NCI-H226 (cell line): ENCODE measurements at places on chromosomes 6 and 20.

- DNase-seq = no peak
These were observed 4.8 kb upstream of the DUSP22 start for GRCh38 chr6:287489-287860.

GRCh38 chr6:144853603-144854002 is 568.5 kb downstream of the UTRN start:
- DNase-seq = no peak

GRCh38 chr6:56841751-56842150 is 113.2 kb upstream of the BEND6 start:
- no peak for DNase-seq

DNA sequence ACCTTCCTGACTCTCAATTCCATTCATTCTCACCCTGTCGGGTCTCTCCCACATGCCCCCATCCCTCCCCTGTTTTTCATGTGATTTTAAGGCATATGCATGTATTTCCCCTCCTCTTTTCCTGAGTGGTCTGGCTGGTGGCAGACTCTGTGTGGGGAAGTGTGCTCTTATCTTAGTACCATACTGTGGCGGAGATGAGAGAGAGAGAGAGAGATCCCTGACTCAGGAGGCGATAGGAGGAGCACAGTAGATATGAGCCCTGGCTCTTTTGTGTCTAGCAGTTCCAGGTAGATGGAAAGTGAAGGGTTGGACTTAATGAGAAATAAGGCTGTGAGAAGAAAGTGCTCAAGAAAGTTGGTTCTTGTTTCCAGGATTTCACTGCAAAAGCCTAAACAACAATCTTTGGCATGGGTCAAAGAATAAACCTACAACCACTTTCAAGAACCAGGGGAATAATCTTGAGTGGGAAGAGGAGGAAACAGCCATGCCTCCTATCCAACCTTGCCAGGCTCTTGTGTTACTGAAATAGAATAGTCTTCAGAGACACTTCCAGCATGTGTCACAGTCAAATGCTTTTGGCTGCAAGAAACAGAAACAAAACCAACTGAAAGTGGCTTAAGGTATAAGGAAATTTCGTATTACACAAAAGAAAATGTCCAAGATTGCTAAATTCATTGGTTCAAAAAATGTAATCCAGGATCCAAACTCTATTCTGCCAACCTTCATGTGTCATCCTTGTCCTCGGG is 123.8 kb upstream of the MYLIP start:
- DNase-seq = no peak

DNA sequence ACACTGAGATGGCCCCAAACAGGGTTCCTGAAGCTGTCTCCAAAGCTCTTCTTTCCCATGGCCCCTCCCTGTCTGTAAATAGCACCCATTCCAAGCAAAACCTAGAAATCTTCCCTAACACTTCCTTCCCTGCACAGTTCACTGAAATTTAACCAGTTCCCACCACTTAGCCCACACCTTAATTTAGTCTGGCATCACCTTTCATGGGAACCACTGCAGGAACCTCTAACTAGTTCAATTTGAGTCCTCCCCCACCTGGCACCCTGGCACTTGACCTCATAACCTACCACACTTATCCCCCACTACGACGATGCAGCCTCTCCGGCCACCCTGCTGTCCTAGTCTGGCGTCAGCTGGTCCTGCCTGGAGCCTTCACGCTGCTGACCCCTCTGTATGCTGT is 278.7 kb downstream of the GMDS start:
- no peak for DNase-seq

DNA sequence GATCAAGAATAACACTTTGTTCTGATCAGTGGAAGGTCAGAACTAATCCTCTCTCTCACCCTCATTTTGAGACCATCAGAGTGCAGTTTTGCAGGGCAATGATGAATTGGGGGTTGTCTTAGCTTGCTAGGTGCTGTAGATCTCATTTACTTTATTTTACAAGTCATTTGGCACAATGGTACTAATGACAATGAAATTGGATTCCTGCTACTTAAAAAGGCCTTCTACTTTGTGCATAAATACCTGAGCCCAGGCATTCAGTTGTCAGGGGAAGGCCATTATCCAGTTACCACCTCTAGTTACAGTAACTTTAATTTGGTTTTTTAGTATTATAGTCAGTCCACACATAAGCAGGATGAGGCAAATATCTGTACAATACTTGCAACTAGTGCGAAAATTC is 240.0 kb downstream of the HDGFL1 start:
- DNase-seq = no peak

DNA sequence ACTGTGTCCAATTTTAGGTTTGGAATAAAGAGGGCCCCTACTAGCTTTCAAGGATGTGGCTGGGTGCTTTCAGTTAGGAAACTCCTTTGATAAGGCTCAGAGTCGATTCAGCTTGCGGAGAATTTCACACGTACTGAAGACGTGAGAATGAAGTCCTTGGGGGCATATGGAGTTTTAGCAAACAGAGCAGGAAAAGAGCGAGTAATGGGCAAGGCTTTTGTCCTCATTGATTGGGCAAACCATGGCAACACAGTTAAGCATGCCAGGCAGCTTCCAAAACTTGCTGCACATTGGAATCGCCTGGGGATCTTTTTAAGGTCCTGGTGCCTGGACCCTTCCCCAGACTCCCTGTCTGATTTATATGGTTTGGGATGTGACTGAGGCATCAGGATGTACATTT is 29.2 kb downstream of the ISM1 start:
- no peak for DNase-seq

GRCh38 chr6:158718461-158719046 is 68.7 kb downstream of the SYTL3 start:
- DNase-seq = peak; percentile 12

GRCh38 chr20:60565551-60565950 is 607.3 kb downstream of the CDH26 start:
- DNase-seq = no peak

DNA sequence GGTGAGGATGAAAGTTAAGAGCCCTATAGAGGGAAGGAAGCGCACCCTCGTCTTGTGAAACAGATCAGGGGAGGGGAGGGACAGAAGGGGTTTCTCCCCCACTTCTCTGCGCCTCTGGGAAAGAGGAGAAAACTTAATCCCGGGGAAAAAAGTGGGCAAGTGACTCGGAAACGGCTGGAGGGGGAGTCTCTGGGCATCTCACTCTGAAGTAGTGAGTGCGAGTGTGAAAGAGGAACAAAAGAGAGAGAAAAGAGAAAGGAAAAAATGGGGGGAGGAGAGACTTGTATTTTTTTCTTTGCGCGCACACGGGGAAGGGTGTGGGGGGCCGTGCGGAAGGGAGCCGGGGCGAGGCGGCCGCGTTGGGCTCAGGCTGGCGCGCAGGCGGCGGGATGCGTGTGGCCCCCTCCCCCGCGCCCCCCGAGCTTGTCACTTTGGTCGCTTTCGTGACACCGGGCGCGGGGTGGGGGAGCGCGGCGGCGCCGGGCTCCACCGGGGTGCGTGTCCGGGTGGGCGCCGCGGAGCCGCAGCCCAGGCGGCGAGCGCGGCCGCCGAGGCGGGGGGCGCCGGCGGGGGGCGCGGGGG is 454 bp downstream of the L3MBTL3 start:
- DNase-seq = no peak

DNA sequence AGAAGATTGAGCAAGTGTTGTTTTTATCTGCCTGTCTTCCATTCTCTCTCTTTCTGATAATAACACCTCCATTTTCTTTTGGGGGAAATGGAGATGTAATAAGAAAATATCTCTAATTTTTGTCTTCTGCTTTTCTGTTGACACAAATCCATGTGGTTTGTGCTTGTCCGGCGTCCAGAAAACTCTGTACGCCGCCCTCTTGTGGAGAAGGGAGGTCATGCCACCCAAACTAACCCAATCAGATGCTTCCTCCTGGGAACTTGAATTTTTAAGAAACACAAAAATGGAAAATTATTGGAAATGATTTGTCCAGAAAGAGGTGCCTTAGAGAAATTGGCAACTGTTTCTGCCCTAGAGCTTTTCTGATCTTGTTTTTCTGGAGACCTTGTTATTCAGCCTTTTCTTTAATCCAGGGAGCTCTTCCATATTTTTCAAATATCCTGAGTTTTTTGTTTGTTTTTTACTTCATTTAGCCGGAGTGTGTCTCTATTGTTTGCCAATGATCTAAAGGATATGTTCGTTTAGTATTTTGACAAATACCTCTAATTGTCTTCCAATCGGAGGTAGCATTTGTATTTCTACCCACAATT is 17.8 kb upstream of the FNDC1 start:
- DNase-seq = peak; percentile 8

GRCh38 chr6:26412954-26413353 is 10.9 kb downstream of the BTN3A1 start:
- no peak for DNase-seq

DNA sequence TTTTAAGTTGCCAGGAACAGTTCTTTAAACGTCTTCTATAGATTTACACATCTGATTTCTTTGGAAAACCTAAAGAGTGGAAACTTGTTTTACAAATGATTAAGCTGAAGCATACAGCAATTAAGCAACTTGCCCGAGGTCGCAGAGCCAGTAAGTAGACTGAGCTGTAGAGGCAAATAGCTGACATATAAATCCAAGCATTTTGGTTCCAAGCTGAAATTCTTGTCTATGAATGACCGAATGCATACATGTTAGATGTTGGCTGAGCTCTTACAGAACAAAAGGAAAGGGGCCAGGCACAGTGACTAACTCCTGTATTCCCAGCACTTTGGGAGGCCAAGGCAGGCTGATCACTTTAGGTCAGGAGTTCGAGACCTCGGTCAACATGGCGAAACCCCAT is 101.8 kb upstream of the SGK1 start:
- no peak for DNase-seq

DNA sequence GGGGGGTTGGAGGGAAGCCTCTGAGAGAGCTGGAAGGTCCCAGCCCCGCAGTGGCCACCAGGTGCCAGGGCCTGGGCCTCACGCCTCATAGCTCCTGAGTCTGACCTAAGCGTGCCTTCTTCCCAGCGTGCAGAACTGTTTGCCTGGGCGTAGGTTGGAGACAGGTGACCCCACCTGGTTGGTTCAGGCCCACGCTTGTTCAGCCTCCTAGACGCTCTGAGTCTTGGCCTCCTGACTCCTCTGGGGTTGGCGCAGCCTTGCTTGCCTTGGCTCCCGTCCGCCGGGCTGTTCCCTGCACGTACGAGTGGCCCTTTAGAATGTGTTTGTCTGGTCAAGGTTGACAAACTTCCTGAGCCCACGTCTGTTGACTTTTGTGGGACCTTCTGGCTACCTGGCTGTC is 70.8 kb downstream of the EYA2 start:
- no peak for DNase-seq
